ENCODE measurements at places on chromosomes 7 and 10.

GRCh38 chr7:15685358-15686294 is 857 bp downstream of the MEOX2 start:
- no peak for DNase-seq

GRCh38 chr7:64113981-64114380 is 68.7 kb downstream of the ZNF727 start:
- no peak for DNase-seq

GRCh38 chr10:128498746-128499145 is 372.5 kb upstream of the MKI67 start:
- DNase-seq, result no peak

DNA sequence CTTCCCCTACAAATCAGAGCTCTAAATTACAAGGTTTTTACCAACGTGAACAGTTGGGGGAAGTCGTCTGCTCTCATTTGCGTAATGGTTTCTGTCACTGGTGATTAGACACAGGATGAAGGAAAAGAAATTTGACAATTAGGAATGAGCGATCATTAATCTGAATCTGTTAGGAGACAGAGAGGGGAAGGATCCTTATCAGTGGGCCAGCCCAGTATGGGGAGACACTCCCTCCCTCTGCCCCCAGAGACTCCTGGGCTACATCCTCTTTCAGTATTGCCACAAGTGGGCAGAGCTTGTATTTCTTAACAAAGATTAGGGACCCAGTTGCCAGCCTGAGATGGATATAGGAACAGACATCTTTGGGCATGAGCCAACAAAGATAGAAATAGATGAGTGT is 15.5 kb downstream of the HIF1AN start:
- no peak for DNase-seq

DNA sequence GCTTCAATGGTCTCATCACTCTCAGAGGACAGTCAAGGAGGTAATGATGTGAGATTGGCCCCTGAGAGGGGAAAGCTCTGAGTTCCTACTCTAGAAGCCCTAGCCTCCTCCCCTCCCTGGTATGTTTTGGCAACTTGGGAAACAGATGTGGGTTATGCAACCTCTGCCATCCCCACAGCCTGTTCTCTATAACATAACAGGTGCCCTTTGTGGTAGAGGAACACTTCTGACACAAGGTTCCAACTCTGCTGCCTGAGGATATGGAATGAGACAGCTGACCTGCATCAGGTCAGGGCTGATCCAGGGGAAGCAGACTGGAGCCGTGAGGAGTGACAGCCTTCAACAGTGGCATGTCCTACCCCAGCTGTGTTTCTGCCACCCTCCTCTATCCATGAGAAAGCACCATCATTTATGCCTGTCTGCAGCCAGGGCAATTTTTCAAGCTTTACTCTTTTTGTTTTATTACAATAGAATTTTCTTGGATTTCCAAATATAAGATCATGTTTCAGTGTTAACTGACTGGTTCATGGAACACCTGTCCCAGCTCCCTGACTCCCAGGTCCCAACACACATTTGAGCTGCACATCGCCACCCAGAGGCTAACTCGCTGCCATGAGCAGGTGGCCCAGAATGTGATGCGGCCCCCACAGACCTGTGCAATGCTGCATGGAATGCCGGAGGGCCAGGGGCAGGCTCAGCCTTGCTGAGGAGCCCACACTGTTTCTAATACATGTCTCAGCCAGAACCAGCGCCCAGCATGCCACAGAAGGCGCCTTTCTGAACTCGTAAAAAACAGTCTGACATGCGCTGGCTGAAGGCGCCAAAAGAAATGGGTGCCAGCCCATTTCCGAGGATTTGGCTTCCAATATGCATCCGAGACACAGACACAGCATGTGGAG is 124.8 kb upstream of the CHST15 start:
- DNase-seq, result no peak

DNA sequence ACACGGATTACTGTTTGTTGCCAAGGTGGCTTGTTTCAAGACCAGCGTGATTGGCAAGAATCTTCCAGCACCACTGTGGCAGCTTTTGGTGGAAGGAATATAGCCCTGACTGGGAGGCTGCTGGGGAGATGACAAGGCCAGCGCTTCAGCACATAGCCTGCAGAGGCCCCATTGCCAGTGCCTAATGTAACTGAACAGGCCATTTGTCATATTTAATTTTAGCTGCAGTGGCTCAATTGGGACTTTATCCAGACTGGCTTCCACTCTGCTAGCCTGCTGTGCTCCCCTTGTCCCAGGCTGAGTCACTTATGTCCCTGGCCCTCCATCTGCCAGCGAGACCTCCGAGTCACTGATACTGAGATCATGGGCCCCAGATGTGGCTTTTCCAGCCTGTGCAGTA is 483.1 kb downstream of the GALNT17 start:
- DNase-seq, result no peak

GRCh38 chr7:15376600-15376999 is 185.2 kb downstream of the AGMO start:
- no peak for DNase-seq

GRCh38 chr10:18290651-18291313 is 150.6 kb downstream of the CACNB2 start:
- no peak for DNase-seq

GRCh38 chr10:106226828-106227227 is 937.7 kb downstream of the SORCS1 start:
- DNase-seq, result no peak

- DNase-seq, result no peak
These were observed 6.1 kb upstream of the SCRN1 start for GRCh38 chr7:29995652-29996051.

- DNase-seq, result no peak
These were observed 56.4 kb upstream of the HABP2 start for GRCh38 chr10:113496111-113497109.

DNA sequence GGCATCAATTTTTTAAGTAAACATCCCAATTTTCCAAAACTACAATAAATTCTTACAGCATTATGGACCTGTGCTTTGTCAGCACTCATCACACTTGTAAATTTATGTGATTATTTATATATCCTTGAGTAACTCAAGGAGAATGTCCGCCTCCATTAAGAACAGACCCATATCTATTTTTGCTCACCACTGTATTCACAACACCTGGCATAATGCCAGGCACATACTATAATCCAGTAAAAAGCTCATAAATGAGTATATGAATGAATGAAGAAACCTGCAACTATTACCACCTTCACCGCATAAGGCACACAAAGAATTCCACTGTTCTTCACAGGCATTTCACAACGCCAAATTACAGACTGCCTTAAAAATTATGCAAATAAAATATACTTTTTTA is 46.9 kb downstream of the MINDY3 start:
- DNase-seq, result no peak

GRCh38 chr10:31702954-31703353 is 225.7 kb downstream of the ARHGAP12 start:
- DNase-seq, result no peak

DNA sequence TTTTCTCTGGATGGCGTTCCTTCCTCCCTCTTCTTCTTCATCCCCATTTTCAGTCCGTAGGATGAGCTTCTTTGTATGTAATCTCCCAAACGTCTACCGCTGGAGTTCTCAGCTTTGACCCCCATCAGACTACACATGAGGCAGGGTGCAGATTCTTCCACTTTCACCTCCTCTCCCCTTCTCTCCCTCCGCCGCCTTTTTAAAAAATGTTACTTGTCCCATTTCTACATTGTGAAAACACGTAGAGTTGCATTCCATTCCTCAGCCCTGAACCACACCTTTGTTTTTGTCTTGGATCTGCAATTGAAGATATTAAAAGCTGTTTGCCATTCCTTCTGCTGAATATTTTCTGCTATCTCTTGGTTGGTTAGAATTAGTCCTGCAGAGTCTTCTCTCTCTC is 6.2 kb downstream of the ADIRF start:
- DNase-seq, result no peak

GRCh38 chr10:91939653-91940052 is 16.1 kb downstream of the BTAF1 start:
- DNase-seq, result no peak

DNA sequence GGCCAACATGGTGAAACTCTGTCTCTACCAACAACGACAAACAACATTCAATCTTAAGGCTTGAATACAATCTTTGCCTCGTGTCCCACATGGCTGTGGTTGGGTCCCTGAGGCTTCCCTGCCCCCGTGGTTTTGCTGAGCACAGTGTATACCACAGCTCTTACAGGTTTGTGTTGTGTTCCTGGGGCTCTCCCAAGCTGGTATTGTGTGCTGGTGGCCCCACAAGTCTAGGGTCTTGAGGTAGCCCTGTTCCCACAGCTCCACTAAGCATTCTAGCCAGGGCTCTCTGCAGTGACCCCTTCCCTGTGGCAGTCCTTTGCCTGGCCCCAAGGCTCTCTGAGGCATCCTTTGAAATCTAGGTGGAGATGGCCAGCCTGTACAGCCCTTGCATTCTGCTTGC is 68.0 kb upstream of the CCNY start:
- no peak for DNase-seq

DNA sequence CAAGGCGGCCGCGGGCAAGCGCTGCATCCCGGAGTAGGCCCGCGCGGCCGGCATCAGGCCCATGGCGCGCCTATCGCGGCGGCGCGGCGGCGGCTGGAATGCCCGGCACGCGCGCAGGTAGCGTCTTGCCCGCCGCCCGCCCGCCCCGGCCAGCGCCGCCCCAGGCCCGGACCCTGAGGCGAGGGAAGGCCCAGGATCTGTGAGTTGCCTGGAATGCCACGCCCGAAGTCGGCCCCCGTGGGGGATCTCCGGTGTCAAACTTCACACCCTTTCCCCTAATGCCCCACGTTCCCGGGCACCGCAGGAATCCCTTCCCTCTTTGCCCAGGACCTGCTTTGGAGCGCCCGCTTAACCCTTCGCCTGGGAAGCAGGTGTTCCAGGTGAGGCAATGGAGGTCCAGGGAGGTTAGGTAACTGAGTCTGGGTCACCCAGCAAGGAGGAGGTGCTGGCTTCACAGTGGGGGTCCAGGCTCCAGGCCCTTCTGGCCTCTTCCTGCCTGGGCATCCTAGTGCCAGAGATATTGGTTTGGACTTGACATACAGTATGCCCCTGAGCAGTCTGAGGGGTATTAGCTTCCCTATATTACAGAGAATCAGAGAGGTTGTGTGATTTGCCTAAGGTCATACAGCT is 138.1 kb downstream of the ARHGAP22 start:
- DNase-seq, result no peak

DNA sequence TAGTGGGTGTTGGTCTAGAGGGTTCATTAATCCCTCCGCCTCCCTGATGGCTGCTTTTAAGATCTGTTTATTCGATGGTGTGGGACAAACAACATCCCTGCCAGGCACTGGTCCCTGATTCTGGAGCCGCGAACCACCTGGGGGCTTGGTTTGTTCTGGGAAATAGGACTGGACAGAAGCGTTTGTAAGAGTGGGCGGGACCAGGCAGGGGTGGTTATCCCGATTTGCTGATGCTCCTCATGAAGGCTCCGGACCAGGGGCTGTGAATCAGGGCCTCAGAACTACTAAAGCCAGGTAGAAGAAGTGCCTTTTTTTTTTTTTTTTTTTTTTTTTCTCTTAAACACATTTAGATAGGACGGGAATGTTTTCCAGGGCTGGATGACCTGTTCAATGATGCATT is 273.4 kb downstream of the WDR37 start:
- no peak for DNase-seq

DNA sequence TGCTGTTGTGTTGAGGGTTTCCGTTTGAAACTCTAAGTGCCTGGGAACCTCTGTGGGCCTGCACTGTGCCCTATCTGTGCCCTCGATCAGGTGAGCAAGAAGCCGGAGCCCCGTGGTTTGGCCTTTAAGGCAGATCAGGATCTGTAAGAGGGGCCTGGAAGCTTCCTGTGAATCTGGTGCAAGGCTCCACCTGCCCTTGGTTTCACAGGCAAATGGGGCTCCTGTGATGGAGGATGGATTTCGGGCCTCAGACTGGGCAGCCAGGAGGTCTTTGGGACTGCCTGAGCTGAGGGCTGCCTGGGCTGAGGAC is 21.6 kb downstream of the SCART1 start:
- DNase-seq, result no peak

- no peak for DNase-seq
These were observed 203.9 kb downstream of the ELFN1 start for GRCh38 chr7:1873857-1874589.

- no peak for DNase-seq
These were observed 447.0 kb downstream of the ETV1 start for GRCh38 chr7:13542451-13542850.

DNA sequence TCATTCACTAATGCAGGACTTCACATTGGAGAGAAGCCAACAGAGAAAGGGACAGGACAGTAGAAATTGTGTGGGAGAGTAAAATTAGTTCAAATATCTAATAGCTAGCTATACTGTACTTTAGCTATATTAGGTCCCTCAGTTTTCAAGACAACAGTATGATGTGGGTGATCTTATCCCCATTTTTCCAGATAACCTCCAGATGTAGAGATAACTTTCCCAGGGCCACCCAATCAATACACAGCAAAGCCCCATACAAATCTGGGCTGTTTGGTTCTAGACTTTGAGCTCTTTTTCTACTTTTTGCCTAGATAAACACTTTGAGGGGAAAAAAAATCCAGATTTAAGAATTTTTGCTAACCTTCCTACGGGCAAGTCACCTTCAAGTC is 482 bp upstream of the CLDN12 start:
- DNase-seq, result no peak

- DNase-seq, result no peak
These were observed 610 bp downstream of the AVPI1 start for GRCh38 chr10:97686301-97686961.

GRCh38 chr7:80387634-80388193 is 124.2 kb downstream of the GNAT3 start:
- no peak for DNase-seq

DNA sequence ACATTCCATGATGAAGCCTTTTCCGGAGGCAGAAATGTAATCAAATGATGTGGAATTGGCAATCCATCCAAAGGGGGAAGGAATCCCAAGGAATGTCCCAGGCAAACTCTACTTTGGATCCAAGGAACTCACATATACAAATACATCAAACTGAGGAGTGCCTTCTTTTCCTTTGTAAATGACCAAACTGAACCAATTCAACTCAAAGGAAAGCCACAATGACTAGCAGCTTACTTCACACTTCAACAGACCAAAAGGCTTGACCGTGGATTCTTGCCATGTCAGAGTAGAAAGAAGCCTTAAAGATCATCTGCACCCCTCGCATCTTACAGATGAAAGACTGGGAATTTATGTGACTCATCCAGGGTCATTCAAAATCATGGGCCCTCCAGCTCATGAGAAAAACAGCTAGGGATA is 79.7 kb upstream of the MACROH2A2 start:
- DNase-seq, result no peak

GRCh38 chr7:130268463-130269317 is 2.0 kb downstream of the CPA2 start:
- DNase-seq, result no peak

DNA sequence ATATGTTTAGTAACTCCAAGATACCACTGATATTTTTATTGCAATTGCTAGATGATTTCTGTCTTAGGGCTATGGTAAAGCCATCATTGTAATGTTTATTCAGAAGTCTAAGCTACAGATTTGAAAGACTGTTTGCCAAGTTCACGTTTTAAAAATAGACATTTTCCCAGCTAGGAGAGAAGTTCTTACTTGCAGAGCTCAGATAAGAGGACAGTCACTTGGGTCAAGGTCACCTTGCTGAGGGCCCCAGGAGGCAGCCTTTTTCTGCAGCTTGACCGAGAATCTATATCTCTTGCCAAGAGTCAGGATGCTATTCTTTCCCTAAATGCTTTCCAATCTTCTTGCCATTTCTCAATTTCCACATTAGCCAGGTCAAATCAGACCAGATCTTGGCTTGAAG is 1011.2 kb downstream of the KCNMA1 start:
- no peak for DNase-seq

- DNase-seq, result no peak
These were observed 473.0 kb upstream of the FOXK1 start for GRCh38 chr7:4209126-4209525.

Measured in activated CD4-positive, CD25-positive, alpha-beta regulatory T cell (primary cell).